A549 treated with RU486 at 1 μM for 4 hours (cell line): ENCODE measurements at places on chromosomes 11 and 22. TPM values are rescaled to one million over a fixed set of nuclear protein-coding genes. Genes with fewer than 3 reads are reported as not detected.

DGCR8 gene
- 18.2 to 20.3 TPM (median 19.3 TPM) in 5 replicates for total RNA-seq

PRR5L gene
- total RNA-seq = 10.3 to 11.8 TPM (median 10.4 TPM) in 5 replicates

P2RY6 gene
- 5.9 to 13.3 TPM (median 10.8 TPM) in 5 replicates for total RNA-seq

GLB1L3 gene
- not detected in 5 replicates for total RNA-seq

AP2A2 gene
- 27.8 to 37.0 TPM (median 35.6 TPM) in 5 replicates for total RNA-seq

WT1 gene
- 4.9 to 6.5 TPM (median 6.4 TPM) in 5 replicates for total RNA-seq

SPI1 gene
- 0.09 TPM in 1 of 5 replicates, not detected in the others for total RNA-seq

PKDREJ gene
- total RNA-seq = not detected in 5 replicates

OR4S2 gene
- not detected in 5 replicates for total RNA-seq

ACTN3 gene
- total RNA-seq = 0.06 TPM in 1 of 5 replicates, not detected in the others

IL18 gene
- 62.5 to 98.1 TPM (median 93.9 TPM) in 5 replicates for total RNA-seq

VWA5A gene
- total RNA-seq = 0.15 to 0.44 TPM (median 0.23 TPM) in 5 replicates

LRRC10B gene
- 0.11 to 0.24 TPM (median 0.15 TPM) in 5 replicates for total RNA-seq

TRPM5 gene
- total RNA-seq = not detected in 5 replicates

ZNRF3 gene
- total RNA-seq = 3.8 to 7.5 TPM (median 6.6 TPM) in 5 replicates

SLC6A5 gene
- total RNA-seq = not detected in 5 replicates

APOA1 gene
- 0.10 to 1.3 TPM (median 0.25 TPM) in 5 replicates for total RNA-seq

ADM gene
- total RNA-seq = 76.1 to 129 TPM (median 89.7 TPM) in 5 replicates

CACNA1I gene
- total RNA-seq = 0.02 to 0.06 TPM (median 0.05 TPM) in 5 replicates

NXPE2 gene
- not detected in 5 replicates for total RNA-seq

ABCC8 gene
- total RNA-seq = 1.1 to 4.1 TPM (median 1.8 TPM) in 5 replicates

RFPL2 gene
- 0.09 to 0.23 TPM (median 0.13 TPM) in 4 of 5 replicates, not detected in the other for total RNA-seq

TMEM45B gene
- 0.08 to 0.15 TPM (median 0.12 TPM) in 3 of 5 replicates, not detected in the others for total RNA-seq

PGM2L1 gene
- 4.6 to 14.4 TPM (median 14.1 TPM) in 5 replicates for total RNA-seq

CLP1 gene
- total RNA-seq = 26.9 to 33.2 TPM (median 29.0 TPM) in 5 replicates
